ENCODE measurements at places on chromosomes 5 and 9. TPM values are rescaled to one million over a fixed set of nuclear protein-coding genes. Genes with fewer than 3 reads are reported as not detected.

GRCh38 chr5:115816226-115817081 is at the start of gene CDO1:
TSS of gene CDO1 (minus strand) at chr5:115816659. CDS start at chr5:115816397, 262 bp downstream.
- peak; percentile 44 for ATAC-seq
- H3K4me1 ChIP-seq, result peaks cover 5% of the 10 kb centered on the region
- no peak within 1 kb of the TSS for H3K27ac ChIP-seq
- no peaks in the 10 kb centered on the region for H3K36me3 ChIP-seq
- peaks cover 63% of the 10 kb centered on the region for H3K27me3 ChIP-seq
- H3K4me3 ChIP-seq, result peak within 1 kb of the TSS; percentile 61

GRCh38 chr9:110545705-110546104 is 33.8 kb downstream of the SVEP1 start:
- H3K4me3 ChIP-seq, result no peak overlapping the region
- no peak overlapping the region for H3K27ac ChIP-seq
- no peak for ATAC-seq
- no peaks in the 10 kb centered on the region for H3K27me3 ChIP-seq
- no peaks in the 10 kb centered on the region for H3K4me1 ChIP-seq
- no peaks in the 10 kb centered on the region for H3K36me3 ChIP-seq

GLE1 gene
- 53.6 TPM for total RNA-seq

DNA sequence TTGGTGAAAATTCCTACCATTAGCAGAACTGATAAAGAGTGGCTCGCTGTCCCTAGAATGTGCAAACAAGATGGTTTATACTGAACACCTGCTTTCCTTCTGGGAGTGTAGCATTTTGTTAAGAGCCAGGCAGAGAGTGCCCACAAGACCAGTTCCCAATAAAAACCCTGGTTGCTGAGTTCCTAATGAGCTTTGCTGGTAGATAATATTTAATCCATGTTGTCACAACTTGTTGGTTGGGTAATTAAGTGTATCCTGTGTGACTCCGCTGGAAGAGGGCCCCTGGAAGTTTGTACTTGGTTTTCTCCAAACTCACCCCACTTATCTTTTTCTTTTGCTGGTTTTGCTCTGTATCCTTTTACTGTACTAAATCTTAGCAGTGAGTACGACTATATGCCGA is 39.5 kb upstream of the GOLGA1 start:
- no peak for ATAC-seq
- H3K27ac ChIP-seq, result no peak overlapping the region
- H3K36me3 ChIP-seq, result peaks cover 5% of the 10 kb centered on the region

LTC4S gene
- total RNA-seq, result 1.3 TPM

DNA sequence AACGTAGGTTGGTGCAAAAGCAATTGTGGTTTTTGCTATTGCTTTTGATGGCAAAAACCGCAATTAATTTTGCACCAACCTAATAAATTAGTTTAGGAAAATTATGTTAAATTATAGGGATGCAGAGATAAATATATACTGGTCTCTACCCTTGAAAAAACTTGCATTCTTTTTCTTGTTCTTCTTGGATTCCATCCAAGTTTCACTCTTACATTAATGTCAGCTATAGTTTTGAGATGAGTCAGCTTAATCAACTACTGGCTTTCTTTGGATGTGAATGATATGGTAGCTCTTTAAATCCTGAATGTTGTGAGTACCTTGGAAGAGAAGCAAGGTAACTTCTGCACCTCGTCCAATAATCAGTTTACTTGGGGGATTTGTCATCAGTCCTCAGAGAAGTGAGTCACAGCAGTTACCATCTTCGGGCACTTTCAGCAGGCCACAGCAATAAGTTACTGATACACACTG is 549.0 kb upstream of the ZNF608 start:
- no peaks in the 10 kb centered on the region for H3K27me3 ChIP-seq
- no peak overlapping the region for H3K4me3 ChIP-seq
- no peak for ATAC-seq
- H3K27ac ChIP-seq, result no peak overlapping the region
- H3K4me1 ChIP-seq, result no peaks in the 10 kb centered on the region
- no peaks in the 10 kb centered on the region for H3K36me3 ChIP-seq

DNA sequence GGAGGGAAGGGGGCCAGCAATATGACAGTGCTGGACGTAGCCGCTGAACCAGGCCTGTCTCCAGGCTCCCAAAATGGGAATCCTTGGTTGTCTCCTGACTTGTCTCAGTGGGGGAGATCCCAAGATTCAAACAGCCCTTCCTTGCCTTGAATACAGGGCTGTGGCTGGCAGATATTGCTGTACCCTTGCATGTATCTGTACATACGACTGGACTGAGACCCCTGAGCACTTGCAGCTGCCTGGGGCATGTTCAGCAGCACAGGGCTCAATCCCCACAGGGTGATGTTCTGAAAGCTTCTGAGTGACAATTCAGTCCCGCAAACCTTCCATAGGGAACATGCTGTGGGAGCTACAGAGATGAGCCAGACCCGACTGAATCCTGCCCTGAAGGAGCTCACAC is 13.3 kb downstream of the OR13J1 start:
- H3K4me1 ChIP-seq, result peaks cover 5% of the 10 kb centered on the region
- no peak overlapping the region for H3K27ac ChIP-seq
- no peak for ATAC-seq
- H3K36me3 ChIP-seq, result no peaks in the 10 kb centered on the region
- H3K4me3 ChIP-seq, result no peak overlapping the region
- peaks cover 5% of the 10 kb centered on the region for H3K27me3 ChIP-seq

- H3K36me3 ChIP-seq, result no peaks in the 10 kb centered on the region
- no peaks in the 10 kb centered on the region for H3K27me3 ChIP-seq
These were observed 60.3 kb downstream of the CDKN2A start for GRCh38 chr9:21933865-21934264.

DNA sequence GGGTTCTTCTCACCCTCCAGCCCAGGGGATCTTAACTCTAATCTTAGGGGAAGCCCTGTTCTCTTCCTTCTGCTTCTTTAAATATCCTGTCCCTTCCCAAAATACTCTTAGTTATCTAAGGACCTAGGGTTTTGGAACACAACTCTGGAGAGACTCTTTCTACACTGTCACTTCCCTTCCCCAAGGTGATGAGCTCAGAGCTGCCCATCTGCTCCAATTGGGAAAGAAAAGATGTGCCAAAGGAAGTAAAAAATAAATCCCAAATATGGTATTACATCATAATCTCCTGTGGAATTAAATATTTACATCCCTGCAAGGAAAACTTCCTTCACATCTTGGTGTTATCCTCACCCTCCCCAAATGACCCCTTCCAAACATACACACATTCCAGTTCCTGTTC is 291.2 kb downstream of the EPB41L4A start:
- H3K27ac ChIP-seq, result no peak overlapping the region
- no peak overlapping the region for H3K4me3 ChIP-seq
- H3K4me1 ChIP-seq, result no peaks in the 10 kb centered on the region
- H3K36me3 ChIP-seq, result no peaks in the 10 kb centered on the region

DNA sequence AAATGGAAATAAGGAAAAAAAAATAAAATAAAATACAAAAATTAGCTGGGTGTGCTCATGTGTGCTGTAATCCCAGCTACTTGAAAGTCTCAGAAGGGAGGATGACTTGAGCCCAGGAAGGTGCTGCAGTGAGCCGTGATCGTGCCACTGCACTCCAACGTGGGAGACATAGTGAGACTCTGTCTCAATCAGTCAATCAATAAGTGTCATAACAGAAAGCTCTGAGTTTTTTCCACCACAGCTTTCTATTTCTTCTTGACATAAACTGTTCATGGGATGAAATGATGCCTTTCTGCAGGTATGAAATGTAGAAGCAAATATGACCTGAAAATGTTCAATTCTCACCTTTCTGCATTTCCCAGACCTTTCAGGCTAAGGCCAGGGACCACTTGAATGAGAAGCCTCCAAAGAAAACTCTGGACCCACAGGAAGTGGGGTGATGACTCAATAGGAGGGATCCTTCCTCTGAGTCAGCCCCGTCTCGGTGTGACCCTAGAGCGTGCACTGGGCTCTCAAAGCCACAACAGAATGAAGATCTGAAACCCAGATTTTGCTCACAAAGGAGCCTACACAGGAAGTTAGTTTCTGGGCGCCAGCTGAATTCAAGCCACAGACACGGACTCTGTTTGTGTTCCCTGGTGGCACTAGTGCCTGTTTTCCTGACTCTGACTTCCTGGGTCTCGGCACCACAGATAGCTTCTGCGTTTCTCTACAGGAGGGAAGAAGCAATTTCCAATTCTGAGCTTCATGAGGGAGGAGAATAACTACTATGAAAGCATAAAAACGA is 62.0 kb downstream of the ANKH start:
- peak overlapping the region; percentile 90 for H3K27ac ChIP-seq
- peaks cover 22% of the 10 kb centered on the region for H3K4me1 ChIP-seq
- H3K27me3 ChIP-seq, result no peaks in the 10 kb centered on the region

- no peaks in the 10 kb centered on the region for H3K27me3 ChIP-seq
- peak overlapping the region; percentile 38 for H3K4me3 ChIP-seq
- H3K36me3 ChIP-seq, result peaks cover 40% of the 10 kb centered on the region
These were observed 76.3 kb downstream of the AOPEP start for GRCh38 chr9:94802793-94803192.

GRCh38 chr9:93595861-93596365 is 19.5 kb downstream of the PHF2 start:
- H3K4me1 ChIP-seq, result peaks cover 22% of the 10 kb centered on the region
- no peak for ATAC-seq
- no peaks in the 10 kb centered on the region for H3K36me3 ChIP-seq
- H3K4me3 ChIP-seq, result no peak overlapping the region

- no peak overlapping the region for H3K27ac ChIP-seq
- no peaks in the 10 kb centered on the region for H3K36me3 ChIP-seq
- H3K4me1 ChIP-seq, result no peaks in the 10 kb centered on the region
- H3K4me3 ChIP-seq, result no peak overlapping the region
- ATAC-seq, result no peak
- H3K27me3 ChIP-seq, result peaks cover 12% of the 10 kb centered on the region
These were observed 32.2 kb upstream of the PAM start for GRCh38 chr5:102722931-102723330.

C9orf152 gene
- total RNA-seq, result not detected

GRCh38 chr9:115672477-115673316 is 480.9 kb upstream of the PAPPA start:
- no peak overlapping the region for H3K4me3 ChIP-seq
- H3K27me3 ChIP-seq, result peaks cover 3% of the 10 kb centered on the region
- H3K36me3 ChIP-seq, result no peaks in the 10 kb centered on the region
- H3K27ac ChIP-seq, result no peak overlapping the region

DNA sequence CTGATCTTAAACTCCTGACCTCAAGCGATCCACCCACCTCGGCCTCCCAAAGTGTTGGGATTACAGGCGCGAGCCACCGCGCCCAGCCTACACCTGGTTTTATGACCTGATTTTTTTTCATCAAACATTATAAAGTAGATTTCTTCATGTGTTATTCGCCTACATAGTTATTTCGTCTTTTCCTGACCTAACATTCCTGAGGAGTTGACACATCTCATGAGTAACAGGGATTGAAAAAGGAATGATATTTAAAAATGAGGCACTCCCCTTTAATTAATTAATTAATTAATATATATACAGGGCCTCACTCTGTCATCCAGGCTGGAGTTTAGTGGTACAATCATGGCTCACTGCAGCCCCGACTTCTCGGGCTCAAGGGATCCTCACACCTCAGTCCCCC is 20.2 kb upstream of the MTMR12 start:
- peaks cover 4% of the 10 kb centered on the region for H3K4me1 ChIP-seq
- H3K36me3 ChIP-seq, result no peaks in the 10 kb centered on the region
- H3K27ac ChIP-seq, result no peak overlapping the region
- no peaks in the 10 kb centered on the region for H3K27me3 ChIP-seq

DNA sequence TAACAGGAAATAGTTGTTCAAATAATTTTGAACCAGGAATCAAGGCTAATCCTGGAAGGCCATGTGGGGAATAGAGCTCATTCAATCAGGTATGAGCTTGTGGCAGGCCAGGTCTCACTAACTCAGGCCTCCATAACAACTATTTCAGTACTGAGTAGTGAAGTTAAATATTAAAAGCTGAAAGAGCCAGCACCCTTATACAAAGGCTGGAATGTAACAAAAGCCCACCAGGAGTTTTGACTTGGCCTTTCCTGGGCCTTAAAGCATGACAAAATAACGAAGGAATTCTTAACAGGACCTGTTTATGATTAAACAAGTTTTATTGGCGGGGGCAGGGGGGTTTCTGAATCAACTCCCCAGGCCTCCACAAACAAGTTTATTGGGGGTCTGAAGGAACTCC is 1146.7 kb downstream of the CDH9 start:
- no peaks in the 10 kb centered on the region for H3K27me3 ChIP-seq
- no peak overlapping the region for H3K4me3 ChIP-seq
- no peaks in the 10 kb centered on the region for H3K4me1 ChIP-seq
- no peak for ATAC-seq
- no peaks in the 10 kb centered on the region for H3K36me3 ChIP-seq

DNA sequence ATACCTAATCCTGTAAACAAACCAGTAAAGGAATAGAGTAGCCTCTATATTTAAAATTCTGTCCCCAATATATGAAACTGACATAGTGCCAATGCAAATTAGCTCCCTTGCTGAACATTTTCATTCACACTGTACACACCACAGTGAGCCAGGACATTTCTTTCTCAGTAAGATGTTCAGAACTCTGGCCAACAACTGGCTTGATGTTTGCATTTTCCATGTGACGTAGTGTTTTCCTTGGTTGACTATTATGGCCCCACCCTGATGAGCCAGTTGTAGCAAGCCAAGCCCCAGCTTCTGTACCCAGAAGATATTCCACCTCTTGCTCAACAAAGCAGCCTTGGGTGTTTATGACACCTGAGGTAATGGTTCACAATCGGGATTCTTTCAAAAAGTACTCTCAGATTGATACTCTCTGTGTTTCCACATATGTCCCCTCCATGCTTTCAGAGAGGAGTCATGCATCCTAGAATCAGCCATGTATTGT is 17.7 kb upstream of the ANXA1 start:
- no peaks in the 10 kb centered on the region for H3K27me3 ChIP-seq
- H3K4me1 ChIP-seq, result peaks cover 29% of the 10 kb centered on the region
- peak overlapping the region; percentile 96 for H3K27ac ChIP-seq
- ATAC-seq, result peak; percentile 22
- H3K36me3 ChIP-seq, result no peaks in the 10 kb centered on the region

- H3K36me3 ChIP-seq, result no peaks in the 10 kb centered on the region
- peaks cover 35% of the 10 kb centered on the region for H3K4me1 ChIP-seq
- H3K27ac ChIP-seq, result no peak overlapping the region
- ATAC-seq, result no peak
These were observed 7.0 kb downstream of the RCL1 start for GRCh38 chr9:4799775-4800174.

- peaks cover 11% of the 10 kb centered on the region for H3K4me1 ChIP-seq
- peak overlapping the region; percentile 82 for H3K4me3 ChIP-seq
- H3K27ac ChIP-seq, result peak overlapping the region; percentile 85
- H3K36me3 ChIP-seq, result peaks cover 6% of the 10 kb centered on the region
- no peak for ATAC-seq
- H3K27me3 ChIP-seq, result no peaks in the 10 kb centered on the region
These were observed 10.6 kb downstream of the TMEM250 start for GRCh38 chr9:136107953-136108647.

DNA sequence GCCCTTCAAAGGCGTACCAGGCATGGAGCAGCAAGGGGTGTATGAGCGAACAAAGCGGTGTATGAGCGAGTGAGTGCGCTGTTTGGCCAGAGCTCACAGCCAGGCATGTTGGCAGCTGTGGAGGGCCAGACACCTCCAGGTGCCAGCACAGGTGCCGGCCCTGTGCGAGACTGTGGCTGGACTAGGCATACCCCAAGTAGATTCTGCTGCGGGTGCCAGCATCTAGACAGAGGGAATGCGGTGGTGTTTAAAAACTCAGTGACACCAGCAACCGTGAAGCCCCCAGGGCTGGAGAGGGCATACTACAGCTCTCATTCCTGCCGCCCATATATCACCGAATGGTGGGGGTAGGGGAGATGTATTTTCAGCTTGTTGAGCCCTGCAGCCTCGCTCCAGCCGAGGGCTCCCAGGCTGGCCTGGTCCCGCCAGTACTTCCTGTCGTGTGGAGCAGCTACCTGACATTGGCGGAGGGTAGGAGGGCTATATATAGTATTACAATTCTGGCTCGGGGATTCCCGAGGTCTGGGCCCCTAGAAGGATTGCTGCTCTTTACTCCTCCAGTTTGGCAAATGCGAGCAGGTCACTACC is 1829.6 kb upstream of the NUDT12 start:
- no peaks in the 10 kb centered on the region for H3K36me3 ChIP-seq
- no peak for ATAC-seq
- H3K27ac ChIP-seq, result no peak overlapping the region
- H3K27me3 ChIP-seq, result no peaks in the 10 kb centered on the region
